Amniotic stem cell (primary cell): ENCODE measurements at places on chromosomes 1 and 21.

DNA sequence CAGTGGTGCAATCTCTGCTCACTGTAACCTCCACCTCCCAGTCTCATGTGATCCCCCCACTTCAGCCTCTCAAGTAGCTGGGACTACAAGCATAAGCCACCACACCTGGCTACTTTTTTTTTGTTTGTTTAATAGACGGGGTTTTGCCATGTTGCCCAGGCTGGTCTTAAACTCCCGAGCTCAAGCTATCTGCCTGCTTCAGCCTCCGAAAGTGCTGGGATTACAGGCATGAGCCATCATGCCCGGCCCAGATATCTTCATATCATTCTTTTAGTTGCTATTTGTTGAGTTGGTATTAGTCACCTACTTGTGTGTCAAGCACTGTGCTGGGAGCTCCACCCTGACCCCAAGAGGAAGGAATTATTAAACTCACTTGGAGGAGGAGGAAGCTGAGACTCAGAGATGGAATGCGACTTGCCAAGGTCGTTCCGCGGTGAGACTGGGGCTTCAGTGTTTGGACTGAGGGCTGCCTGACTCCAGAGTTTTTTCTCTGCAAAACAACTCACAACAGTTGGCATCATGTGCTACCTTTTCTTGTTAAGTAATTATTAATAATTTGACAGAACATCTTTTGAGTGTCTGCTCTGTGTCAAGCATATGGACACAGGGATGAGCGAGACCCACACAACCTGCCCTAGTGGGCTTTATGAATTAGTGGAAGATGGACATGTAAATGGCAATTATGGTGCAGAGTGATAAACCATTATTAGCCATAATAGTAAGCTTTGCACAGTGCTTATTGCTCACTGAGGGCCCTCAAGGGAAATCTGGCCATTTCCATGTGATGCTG, 132.0 kb downstream of the FOXD2 start:
- DNase-seq: peak; percentile 75

GRCh38 chr1:16999863-17000262, 11.9 kb downstream of the ATP13A2 start:
- DNase-seq: no peak

DNA sequence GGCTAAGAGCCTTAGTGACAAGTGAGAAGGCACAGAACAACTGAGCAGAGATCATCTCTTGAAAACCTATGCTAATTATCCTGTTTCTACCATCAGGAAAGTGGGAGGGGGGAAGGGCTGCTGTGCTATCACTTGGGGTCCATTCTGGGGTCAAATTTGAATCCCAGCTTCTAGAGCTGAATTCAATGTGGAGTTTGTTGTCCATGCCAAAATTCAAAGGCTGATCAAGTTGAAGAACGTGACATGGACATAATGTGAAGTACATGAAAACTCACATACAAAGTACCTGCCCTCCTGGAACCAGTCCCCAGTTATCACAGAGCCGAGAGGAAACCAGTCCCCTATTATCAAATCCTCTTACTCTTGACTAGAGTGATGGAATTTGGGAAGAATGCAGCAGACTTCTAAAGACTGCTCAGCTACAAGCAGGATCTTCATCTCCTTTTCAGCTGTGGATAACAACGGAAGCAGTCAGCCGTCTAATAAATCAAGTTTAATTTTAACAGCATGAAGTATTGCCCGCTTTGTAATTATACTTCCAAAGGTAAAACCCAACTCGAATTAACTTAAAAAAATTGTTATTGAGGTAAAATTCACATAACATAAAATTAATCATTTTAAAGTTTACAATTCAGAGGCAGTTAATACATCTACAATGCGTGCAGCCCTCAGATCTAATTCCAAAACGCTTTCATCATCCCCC, 78.3 kb downstream of the SLC45A1 start:
- no peak for DNase-seq

- DNase-seq: no peak
Observed at GRCh38 chr1:228142155-228142691, 2.1 kb downstream of the GUK1 start.
